ENCODE measurements at places on chromosomes 2 and 18. TPM values are rescaled to one million over a fixed set of nuclear protein-coding genes. Genes with fewer than 3 reads are reported as not detected.

ADAM17 gene
- 33.3 TPM for total RNA-seq

TRAPPC8 gene
- total RNA-seq = 11.6 TPM

LMAN2L gene
- 23.0 TPM for total RNA-seq

ANKRD29 gene
- 9.7 TPM for total RNA-seq

DNAJC5G gene
- not detected for total RNA-seq

SCN2A gene
- 0.01 TPM for total RNA-seq

SDC1 gene
- total RNA-seq = 169 TPM

SKOR2 gene
- not detected for total RNA-seq

L3MBTL4 gene
- total RNA-seq = not detected

SERPINB7 gene
- total RNA-seq = 1.7 TPM

SH3RF3 gene
- 0.40 TPM for total RNA-seq

LONRF2 gene
- total RNA-seq = 2.5 TPM

LINC00305 gene
- total RNA-seq = not detected

APOB gene
- total RNA-seq = not detected

LIMS2 gene
- 5.6 TPM for total RNA-seq

NRBP1 gene
- total RNA-seq = 138 TPM

VWC2L gene
- total RNA-seq = not detected

PCARE gene
- not detected for total RNA-seq

SCN9A gene
- total RNA-seq = 2.8 TPM

Measured in A549 treated with CORT108297 at 1 μM for 4 hours (cell line).